ENCODE measurements at places on chromosomes 7 and 10.

DNA sequence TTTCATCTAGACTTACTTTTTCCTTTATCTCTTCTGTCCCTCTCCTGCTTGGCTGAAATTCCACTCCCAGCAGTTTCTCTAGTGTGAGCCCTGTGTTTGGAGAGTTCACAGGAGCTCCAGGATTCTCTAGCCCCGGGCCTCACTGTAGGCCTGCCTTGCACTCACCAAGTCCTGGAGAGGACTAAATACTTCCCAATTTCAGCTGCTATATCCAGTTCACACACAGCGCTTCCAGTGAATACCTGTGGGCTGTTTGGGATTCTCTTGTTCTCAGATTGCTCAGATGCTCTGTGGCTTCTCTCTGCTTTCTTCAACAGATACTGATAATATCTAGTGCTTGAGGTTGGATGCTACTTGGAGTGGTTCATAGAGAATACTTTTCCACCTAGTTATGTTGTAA is 46.0 kb downstream of the MINPP1 start:
- DNase-seq, result no peak

DNA sequence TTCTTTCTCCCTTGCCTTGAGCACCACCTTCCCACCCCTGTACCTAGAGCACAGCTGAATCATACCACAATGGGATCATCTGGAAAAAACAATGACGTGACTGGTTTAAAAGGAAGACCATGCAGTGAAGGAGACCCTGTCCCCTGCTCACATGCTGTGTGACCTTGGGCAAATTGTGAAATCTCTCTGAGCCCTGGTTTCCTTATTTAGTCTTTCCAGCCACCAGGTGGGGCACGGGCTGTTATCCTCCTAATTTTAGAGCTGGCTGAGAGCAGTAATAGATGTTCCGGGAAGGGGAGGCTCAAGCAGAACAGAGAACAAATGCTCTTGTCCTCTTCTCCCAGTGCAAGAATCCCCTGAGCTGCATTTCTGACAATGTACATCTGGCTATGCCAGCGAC is 198.3 kb downstream of the RPS24 start:
- no peak for DNase-seq

DNA sequence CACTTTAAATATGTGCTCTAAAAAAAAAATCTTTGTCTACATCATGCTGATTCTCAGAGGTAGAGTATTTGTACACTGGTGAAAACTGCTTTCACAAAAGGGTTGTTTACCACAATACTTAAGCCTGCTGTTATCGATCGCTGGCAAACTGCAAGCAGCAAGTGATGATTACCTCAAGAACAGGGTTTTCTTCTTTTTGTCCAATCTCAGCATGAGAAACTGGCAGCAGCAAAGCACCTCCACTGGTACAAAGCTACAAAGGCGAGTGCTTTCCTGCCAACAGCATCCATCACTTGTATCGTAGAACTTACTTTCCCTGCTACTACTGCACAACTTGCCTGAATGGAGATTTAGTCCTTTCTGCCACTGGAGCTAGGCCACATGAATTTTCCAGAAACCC is 276.5 kb downstream of the DGKB start:
- no peak for DNase-seq

DNA sequence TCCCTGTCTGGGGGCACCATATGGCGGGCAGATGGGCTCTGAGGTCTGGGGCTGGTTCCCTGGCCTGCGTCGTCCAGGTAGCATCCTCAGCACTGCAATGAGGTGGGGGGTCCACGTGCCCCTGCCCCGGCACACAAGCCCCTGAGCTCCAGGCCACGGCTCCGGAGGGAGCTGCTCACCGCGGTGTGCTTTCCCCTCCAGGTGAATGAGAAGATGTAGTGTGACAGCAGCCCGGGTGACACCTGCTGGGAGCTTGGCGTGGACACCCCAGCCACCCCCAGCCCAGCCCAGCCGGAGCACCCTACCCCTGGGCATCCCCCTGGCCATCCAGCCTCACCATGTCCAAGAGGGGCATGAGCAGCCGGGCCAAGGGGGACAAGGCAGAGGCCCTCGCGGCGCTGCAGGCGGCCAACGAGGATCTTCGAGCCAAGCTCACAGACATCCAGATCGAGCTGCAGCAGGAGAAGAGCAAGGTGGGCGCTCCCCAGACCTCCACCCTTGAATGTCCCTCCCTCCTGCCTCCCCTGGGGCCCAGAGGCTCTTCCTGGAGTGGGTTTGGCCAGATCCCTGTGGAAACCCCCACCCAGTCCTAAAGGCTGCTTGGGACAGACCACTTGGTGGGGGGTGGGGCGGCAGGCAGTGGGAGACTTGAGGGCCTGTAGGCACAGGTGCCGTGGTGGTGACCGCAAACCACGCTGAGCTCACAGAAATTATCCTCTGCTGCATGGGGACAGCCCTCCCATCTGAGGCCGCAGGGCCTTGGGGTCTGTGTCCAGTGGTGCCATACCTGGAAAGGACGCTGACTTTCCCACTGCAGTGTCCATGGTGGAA is 38.9 kb downstream of the JAKMIP3 start:
- DNase-seq, result no peak

GRCh38 chr10:57624856-57625592 is 642.7 kb downstream of the IPMK start:
- DNase-seq, result no peak

DNA sequence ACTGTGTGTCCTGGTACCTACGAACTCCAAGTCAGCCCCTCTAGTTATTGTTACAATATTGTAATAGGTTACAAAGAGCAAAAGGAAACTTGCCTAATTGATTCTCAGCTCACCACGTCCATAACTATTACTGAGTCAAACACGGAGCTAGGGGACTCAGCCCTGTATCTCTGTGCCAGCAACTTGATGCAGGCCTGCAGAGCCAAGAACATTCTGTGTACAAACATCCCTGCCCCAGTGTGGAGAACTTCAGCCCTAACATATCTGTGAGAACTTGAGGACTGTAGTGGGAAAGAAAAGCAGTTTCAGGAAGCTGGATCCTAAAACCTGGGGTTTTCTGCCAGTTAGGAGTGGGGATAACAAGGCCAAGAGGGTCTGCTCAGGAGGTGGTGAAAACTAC is 114.9 kb upstream of the PRSS58 start:
- DNase-seq, result no peak

DNA sequence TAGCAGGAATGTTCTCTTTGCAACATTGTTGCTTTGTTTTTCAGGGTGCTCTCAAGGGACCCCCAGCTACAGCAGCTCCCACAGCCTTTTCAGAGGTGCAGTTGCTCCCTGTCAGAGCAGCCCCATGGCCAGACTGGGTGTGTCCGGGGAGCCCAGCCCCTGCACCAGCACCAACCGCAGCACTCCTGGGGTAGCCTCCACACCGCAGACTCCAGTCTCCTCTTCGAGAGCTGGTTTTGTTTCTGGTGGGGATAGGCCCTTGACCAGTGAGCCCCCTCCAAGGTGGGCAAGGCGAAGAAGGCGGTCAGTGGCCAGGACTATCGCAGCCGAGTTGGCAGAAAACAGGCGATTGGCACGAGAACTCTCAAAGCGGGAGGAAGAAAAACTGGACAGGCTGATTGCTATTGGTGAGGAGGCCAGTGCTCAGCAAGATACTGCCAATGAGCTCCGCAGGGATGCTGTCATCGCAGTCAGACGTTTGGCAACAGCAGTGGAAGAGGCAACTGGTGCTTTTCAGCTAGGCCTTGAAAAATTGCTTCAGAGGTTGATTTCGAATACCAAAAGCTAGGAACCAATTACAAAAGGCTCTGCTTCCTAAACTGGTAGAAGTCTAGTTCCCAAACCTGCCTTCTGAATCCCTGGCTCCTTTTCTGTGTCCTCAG is 5.4 kb downstream of the HSPA14 start:
- no peak for DNase-seq

- no peak for DNase-seq
Observed at GRCh38 chr7:78172267-78172757, 373.7 kb downstream of the PHTF2 start.

DNA sequence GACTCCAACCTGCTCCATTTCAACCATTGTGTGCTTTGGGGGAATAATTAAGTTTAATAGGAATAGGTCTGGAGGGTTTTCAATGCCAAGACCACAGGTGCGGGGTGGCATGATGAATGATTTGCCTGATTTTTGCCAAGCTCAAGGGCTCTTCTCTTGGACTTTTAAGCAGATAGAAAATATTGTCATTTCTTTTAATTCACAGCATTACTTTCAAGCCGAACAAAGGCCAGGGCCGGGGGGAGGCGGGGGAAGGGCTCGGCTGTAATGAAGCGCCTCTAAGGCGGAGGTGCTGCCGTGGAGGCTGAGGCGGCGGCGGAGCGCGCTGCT is 6.5 kb downstream of the PTF1A start:
- DNase-seq, result no peak

- DNase-seq, result no peak
Observed at GRCh38 chr10:126640401-126640800, 30.1 kb downstream of the C10orf90 start.

DNA sequence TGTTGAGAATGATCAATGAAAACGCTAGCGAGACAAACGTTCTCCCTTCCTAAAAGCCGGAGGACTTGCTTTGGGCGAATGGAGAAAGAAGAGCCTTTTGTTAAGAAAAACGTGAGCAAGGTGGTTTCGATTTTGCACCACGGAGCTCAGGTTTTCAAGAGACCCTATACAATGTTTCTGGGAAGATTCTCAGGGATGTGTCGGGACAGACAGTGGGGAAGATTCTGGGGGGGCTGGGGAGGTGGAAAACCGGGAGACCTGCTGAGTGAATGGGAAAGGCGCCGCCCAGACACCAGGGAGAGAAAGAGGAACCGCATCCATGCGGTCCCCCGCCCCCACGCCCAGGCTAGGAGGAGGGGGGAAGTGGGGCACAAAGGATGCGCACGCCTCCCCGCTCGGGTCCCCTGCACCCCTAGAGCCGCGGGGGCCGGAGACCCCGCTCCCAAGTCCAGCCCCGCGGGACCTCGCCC is 745 bp downstream of the YWHAG start:
- DNase-seq, result peak; percentile 32

DNA sequence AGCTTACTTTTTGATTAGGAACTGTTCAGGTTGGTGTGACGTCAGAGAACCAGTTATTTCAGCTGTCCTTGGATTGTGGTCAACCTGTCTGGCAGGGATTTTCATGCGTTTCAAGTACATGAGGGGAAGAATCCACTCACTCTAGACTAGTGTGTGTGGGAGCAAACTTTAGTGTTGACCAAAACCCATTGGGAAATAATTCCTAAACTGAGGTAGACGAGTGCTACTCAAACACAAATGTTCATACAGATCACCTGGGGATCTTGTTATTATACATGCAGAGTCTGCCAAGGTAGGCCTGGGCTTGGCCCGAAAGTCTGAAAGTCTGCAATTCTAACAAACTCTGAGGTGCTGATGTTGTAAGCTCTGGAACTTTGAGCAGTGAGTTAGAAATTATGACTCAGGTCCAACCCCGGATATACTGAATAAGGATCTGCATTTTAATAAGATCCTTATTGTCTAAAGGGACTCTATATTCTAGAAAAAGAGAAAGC is 111.1 kb upstream of the CREB5 start:
- DNase-seq, result no peak

DNA sequence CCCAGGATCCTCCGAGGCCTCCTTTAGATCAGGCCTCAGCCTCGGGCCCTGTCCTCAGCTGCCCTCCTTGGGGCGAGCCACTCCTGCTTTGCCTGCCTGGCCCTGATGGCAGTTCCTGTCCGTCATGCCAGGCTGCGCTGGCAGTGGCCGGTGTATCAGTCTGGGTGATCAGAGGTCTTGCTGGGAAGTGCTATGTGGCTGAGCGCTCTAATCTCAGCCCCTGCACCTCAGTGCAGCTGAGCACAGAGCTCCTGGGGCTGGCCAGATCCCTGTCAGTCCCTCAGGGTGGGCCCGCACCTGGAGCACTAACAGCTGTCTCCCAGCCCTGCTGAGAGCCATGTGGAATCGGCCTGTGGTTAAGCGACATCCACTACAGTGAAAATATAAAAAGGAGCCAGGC is 14.8 kb upstream of the CFAP46 start:
- DNase-seq, result no peak

- no peak for DNase-seq
Observed at GRCh38 chr7:1536743-1537534, 6.4 kb downstream of the MAFK start.

DNA sequence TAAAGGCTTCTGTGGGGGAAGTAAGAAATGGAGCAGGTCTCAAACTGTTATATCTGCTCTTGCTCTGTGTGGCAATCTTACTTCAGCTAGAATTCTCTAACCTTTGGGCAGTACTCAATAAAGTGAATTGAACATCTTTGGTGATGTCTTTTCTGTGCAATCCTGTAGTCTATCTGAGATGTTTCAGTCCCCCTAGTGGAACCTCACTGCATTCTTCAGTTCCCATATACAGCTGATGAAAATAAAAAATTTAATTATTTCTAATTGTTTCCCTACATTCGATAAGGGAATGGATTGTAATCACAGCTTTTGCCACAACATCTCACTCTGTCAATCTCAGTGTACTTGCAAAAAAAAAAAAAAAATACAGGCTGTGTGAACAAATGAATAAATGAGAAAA is 522.6 kb downstream of the DNAJB9 start:
- DNase-seq, result no peak

DNA sequence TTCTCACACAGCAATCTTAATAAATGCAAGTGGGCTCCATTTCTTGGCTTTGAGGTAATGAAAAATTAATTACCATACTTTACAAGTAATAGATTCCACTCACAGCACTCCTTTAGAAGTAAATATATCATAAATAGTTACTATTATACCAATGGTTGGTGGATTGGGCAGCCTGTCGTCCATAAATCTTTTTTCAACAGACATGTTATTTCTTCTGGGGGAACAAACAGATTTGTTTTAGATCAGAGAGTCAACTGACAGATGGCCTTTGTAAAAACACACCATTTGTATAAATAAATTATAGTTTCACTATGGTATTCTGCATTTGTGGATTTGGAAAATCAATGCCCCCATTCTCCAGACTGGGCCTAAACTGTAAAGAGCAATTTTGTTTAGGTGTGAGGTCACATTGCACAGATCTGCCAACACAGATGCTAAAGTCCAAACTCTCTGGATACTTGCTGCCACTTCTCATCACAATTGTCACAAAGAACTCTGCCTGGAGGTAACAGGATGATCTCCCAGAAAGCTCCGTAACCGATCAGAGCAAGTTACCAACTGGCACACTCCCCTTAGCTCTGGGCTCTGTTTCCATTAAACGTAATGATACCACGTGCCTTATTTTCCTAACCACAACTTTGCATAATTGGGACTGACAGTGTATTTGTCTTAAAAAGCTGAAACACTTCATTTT is 4.5 kb upstream of the MACROH2A2 start:
- DNase-seq, result no peak

- DNase-seq, result no peak
Observed at GRCh38 chr10:60998932-60999331, 54.9 kb upstream of the RHOBTB1 start.

GRCh38 chr10:103555325-103555649 is 61.8 kb downstream of the NEURL1 start:
- DNase-seq, result no peak

GRCh38 chr10:98610836-98611235 is 164.1 kb upstream of the HPS1 start:
- no peak for DNase-seq

- no peak for DNase-seq
Observed at GRCh38 chr7:83469491-83469890, 179.4 kb downstream of the SEMA3E start.

DNA sequence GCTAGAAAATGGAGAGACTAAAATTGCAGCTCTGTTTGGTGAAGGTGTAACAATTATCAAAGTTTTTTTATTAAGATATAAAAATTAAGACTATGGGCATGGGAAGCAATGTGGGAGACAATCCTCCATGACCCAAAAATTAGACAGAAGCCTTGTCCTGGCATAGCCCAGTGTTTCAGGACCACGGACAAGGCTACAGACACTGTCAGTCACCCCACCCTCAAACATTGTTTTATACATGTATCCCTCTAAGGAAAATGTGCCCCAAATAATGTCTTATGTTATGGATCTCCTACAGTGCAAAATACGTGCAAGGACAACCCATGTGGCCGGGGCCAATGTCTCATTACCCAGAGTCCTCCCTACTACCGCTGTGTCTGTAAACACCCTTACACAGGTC is 24.0 kb downstream of the HABP2 start:
- no peak for DNase-seq
